ENCODE measurements at places on chromosomes 13 and 19.
A peak's percentile ranks its signal among the peaks of the same experiment; 100 is the strongest.

- DNase-seq, result no peak
Measured at GRCh38 chr19:41083516-41083915, 4.7 kb upstream of the CYP2A13 start.

- no peak for DNase-seq
Measured at GRCh38 chr19:54391589-54392061, 23.6 kb upstream of the TTYH1 start.

GRCh38 chr19:29415507-29415906 is 110.3 kb upstream of the VSTM2B start:
- no peak for DNase-seq

DNA sequence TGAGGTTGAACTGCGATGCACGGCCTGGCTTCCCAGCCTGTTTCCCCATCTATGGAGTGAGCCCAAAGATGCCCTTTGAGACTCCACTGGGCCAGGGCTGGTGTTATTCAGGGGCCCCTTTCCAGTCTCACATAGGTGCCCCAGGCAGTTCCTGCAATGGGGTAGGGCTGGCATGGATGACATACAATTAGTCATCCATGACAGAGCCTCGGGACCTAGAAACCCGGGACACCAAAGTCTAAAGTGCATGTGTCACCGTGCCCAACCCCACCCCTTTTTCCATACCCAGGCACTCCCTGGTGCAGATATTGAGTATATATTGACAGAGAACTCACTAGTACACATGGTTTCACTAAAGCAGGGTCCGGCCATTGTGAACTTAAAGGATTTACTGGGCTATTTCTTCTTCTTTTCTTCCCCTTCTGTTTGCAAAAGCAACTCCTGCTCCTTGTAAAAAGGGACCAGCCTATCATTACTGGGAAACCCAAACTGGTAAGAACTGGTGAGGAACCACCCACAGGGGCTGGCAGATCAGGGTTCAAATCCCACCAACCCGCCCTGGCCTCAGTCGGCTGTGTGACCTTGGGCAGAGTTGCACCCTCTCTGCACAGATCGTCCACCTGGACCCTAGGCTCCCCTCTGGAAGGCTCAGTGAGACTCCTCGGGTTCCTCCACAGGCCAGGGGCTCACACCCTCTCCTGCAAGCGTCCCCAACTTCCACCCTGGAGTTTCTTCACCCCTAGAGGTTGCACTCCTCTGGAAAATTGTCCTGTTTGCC is 2.7 kb downstream of the B3GNT3 start:
- peak; percentile 48 for DNase-seq

GRCh38 chr19:1814833-1815604 is 2.9 kb upstream of the ATP8B3 start:
- DNase-seq, result no peak

DNA sequence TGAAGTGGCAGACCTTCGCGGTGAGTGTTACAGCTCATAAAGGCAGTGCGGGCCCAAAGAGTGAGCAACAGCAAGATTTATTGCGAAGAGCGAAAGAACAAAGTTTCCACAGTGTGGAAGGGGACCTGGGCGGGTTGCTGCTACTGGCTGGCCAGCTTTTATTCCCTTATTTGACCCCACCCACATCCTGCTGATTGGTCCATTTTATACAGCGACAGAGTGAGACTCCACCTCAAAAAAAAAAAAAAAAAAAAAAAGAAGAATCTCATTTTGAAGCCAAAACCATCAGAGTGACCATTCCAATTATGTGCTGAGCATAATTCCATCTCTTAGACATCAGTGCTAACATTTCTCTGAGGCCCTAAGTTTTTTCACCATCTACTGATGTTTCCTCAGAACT is 1.9 kb upstream of the ZNF552 start:
- peak; percentile 8 for DNase-seq

GRCh38 chr19:49746206-49746958 is 16.7 kb downstream of the TSKS start:
- peak; percentile 36 for DNase-seq

DNA sequence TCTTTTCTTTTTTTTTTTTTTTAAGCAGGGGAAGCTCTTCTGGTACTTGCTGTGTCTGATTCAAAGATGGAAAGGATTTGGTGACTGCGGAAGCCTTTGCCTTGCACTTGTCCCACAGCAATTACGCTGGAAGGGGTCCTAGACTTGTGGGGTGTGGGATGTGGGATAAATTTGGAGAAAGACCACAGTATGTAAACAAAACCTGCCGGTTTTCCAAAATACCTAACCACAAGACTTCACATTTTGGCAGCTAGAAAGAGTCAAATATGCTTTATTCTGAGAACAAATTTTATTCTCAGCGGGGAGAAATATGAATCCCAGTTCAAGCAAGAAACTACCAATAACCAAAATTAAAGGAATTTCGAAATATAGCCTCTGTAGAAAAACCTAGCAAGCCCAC is 176.5 kb downstream of the SPRY2 start:
- DNase-seq, result no peak

DNA sequence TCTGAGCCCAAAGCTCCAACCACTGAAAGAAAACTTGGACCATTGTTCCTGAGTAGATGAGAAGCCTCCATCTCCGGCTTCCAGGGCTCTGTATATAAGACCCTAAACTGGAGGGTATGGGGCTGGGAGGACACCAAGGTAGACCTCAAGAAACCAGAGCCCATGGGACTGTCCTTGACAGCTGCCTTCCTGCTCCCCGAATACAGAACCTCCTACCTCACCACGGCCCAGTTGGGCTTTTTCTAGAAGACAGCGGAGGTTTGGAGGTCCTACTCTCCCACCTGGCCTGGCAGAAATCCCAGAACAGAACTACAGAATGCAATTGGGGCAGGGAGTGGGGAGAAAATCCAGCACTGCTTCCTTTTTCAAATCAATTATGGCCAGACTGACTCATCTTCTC is 177.3 kb upstream of the ZNF507 start:
- no peak for DNase-seq

- no peak for DNase-seq
Measured at GRCh38 chr19:55015126-55015525, 22.9 kb downstream of the GP6 start.

GRCh38 chr13:50446611-50447010 is 396.9 kb downstream of the DLEU7 start:
- no peak for DNase-seq

DNA sequence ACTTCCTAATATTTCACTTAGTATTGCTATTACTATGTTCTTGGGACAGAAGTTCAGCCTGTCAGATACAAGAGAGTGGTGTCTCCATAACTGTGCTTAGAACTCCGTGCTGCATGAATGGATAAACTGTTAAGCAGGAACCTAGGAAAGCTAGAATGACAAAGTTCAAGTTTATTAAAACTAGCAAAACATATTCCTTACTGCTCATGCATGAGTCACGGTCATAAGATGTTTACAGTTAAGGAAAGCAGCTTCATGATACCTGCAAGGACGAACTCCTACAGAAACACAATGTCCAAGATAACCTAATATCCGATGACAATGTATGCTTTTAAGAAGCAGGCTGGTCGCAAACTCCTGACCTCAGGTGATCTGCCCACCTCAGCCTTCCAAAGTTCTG is 6.0 kb upstream of the ZNF765 start:
- DNase-seq, result no peak

DNA sequence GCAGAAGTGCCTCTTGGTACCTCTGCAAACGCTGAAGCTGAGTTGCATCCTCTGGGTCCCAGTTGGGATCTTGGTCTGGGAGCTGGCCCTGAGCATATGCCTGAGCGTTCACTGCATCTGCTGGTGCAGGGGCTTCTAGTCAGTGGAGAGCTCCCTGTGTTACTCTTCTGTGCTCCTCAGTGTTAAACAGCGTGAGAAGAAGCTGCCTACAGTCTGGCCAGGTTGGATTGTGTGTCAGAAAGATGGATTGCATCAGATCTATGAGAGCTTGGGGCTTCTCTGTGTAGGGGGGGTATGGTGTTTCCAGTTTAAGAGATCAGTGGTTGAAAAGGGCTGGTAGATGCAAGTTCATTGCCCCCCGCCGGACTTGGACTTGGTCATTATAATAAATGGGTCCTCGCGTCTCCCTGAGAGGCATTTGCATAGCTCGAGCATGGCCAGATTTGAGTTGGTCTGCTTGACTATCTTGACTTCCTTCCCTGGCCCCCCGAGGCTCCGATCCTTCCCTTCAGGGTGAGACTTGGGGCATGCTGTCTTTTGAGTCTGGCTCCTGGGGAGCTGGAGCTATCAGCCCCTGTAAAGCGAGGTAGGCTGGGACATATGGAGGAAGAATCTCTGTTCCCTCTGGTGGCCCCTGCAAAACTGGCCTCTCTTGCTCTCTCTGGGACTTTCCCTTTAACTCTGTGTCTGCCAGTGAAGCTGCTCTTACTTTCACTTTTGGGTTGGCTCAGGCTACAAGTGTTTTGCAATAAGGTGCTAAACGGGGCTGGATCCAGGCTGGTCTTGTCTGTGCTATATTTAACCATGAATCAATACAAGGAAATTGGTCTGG is 52.9 kb downstream of the OR10H4 start:
- DNase-seq, result peak; percentile 80

- no peak for DNase-seq
Measured at GRCh38 chr13:63901630-63902029, 2486.0 kb upstream of the PCDH20 start.

DNA sequence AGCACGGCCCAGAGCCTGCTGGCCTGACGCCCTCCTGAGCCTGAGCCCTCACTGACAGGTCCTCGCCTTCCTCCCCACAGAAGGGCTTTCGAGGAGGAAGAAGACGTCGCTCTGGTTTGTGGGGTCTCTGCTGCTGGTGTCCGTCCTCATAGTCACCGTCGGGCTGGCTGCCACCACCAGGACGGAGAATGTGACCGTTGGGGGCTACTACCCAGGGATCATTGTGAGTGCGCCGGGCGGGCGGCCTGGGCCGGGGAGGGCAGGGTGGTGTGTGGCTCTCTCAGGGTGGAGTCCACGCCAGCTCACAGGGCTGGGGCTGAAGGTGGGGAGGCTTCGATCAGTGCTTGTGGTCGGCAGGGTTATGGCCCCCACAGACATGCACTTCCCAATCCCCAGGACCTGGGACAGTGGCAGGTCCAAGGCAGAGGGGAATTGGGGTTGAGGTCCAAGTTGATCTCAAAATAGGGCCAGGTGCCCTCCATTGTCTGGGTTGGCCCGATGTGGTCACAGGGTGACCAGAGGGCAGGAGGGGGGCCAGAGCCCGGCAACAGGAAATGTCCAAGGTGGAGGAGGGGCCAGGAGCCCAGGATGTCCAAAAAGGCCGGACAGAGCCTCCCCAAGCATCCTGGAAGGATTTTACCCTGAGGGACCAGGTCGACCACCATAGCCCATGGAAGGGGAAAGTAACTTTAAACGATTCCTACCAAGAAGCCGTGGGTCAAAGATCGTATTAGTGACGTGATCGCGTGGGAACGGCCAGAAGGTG is 7.2 kb downstream of the TMEM255B start:
- no peak for DNase-seq

GRCh38 chr13:98556968-98557631 is 19.8 kb downstream of the STK24 start:
- no peak for DNase-seq

GRCh38 chr19:54918499-54918898 is 12.6 kb downstream of the NCR1 start:
- no peak for DNase-seq

DNA sequence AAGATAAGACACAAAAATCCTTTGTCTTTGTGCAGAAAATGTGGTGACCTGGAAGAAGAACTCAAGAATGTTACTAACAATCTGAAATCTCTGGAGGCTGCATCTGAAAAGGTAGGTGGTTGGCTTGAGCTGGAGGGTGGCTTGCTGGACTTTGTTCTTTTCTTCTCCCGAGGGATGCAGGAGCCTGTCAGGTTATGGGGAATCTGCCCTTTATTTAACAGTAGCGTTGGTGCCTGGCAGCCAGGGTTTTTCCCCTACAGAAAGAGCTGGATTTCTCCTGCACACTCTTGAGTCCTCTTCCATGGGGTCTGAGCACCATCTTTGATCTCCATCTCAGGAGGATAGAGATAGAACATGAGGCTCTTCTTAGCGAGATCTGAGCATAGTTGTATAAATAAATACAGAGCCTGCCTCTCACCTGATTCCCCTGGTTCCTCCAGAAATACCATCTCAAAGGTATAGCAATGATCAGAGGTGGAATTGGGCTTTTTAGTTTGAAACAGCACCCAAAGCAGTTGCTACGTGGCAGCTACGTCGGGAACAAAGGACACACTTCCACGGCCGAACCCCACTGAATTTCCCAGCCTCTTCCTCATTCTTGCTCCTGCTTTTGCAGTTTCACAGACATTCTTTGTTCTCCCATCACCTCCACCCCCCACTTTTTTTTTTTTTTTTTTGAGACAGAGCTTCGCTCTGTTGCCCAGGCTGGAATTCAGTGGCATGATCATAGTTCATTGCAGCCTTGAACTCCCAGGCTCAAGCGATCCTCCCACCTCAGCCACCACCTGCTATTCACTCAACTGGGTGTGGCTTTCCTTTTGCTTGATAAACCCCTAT is 12.9 kb downstream of the TPM4 start:
- DNase-seq, result no peak

DNA sequence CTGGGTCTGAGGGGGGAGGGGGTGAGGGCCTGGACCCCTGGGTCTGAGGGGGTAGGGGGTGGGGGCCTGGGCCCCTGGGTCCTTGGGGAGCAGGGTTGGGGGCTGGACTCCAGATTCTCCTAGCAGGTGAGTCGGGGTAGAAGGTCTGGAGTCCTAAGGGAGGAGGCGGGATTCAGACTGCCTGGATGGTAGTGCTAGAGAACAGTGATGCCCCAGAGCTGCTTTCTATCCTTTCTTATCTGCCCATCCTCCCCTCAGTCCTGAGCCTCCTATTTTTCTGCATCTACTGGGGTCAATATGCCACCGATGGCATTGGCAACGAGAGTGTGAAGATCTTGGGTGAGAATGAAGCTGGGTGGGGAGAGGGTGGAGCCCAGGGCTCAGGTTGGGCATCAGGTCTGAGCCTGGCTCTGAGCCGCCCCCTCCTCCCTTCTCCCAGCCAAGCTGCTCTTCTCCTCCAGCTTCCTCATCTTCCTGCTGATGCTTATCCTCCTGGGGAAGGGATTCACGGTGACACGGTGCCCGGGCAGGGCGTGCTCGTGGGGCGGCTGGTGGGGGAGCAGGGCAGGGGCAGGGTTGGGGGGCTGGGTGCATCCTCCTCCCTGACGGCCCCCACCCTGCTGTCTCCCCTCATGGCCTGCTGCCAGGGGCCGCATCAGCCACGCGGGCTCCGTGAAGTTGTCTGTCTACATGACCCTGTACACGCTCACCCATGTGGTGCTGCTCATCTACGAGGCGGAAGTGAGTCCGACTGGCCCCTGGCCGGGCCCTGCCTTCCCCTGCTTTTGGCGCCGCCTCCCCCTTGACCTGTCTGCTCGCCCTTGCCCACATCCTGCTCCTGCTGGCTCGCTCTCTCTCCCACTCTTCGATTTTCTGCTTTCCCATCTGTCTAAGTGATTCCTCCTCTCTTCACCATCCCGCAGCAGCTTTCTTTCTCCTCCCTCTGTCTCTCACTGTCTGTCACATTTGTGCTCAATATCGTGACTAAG is 3.4 kb downstream of the TMEM145 start:
- no peak for DNase-seq

- DNase-seq, result no peak
Measured at GRCh38 chr13:101751488-101751887, 299.0 kb downstream of the ITGBL1 start.

GRCh38 chr13:98134901-98135300 is 8.0 kb upstream of the FARP1 start:
- no peak for DNase-seq

Data from activated CD4-positive, alpha-beta T cell treated with anti-CD3 and anti-CD28 coated beads, Interleukin-10, Interleukin-2, amounts not matched to agents 100 ng/mL and 50 ng/mL, durations not matched to agents 16 hours and 8 hours (primary cell).